ENCODE measurements at places on chromosomes 3 and 15.
A peak's percentile ranks its signal among the peaks of the same experiment; 100 is the strongest.

DNA sequence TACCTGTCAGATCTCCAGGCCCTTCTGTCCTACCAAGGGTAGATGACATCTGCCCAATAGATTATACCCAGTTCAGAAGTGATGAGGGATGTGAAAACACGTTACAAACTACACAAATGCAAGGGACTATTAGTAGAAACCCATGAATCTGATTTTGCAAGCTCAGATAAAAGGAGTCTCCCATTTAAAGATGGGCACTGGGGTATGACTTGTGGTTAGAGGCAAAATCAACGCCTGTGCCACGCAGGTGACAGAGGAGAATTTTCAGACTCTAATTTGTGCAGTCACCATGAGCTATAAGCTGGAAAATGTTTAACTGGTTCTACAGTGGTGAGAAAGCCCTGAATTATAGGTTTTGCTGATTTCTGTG is 184.4 kb upstream of the LPP start:
- no peak for DNase-seq

- DNase-seq, result peak; percentile 5
These were observed 793 bp downstream of the SLC30A4 start for GRCh38 chr15:45521596-45522327.

- no peak for DNase-seq
These were observed 509.2 kb downstream of the GABRG3 start for GRCh38 chr15:27480141-27480530.

DNA sequence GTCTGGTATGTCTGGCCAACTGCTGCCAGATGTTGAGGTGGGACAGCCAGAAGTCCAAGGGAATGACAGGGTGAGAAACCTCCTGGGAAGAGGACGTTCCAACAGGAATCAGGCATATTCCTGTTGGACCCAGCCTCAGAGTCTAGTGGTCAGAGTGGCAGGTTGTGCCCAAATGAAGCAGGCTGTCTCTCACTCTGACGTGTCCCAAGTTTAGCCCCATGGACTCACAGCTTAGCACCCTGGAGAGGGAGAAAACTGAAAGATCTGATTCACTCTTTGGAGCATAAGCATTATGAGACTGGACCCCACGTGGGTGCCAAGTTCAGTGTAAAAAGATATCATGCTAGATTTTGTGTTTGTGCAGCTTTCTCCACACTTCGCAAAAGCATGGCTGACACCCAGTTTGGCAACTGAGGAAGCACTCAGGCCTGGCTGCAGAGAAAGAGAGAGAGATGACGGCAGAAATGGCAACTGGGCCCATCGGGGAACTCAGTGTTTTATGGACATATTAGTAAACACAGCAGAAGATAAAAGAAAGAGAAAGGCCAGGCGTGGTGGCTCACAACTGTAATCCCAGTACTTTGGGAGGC is 88.2 kb upstream of the LMCD1 start:
- DNase-seq, result no peak

- DNase-seq, result no peak
These were observed 22.3 kb upstream of the MUSTN1 start for GRCh38 chr3:52857133-52857532.

GRCh38 chr15:77540312-77541060 is 92.2 kb downstream of the LINGO1 start:
- DNase-seq, result no peak

GRCh38 chr3:149655826-149656574 is 1.8 kb downstream of the WWTR1 start:
- no peak for DNase-seq

DNA sequence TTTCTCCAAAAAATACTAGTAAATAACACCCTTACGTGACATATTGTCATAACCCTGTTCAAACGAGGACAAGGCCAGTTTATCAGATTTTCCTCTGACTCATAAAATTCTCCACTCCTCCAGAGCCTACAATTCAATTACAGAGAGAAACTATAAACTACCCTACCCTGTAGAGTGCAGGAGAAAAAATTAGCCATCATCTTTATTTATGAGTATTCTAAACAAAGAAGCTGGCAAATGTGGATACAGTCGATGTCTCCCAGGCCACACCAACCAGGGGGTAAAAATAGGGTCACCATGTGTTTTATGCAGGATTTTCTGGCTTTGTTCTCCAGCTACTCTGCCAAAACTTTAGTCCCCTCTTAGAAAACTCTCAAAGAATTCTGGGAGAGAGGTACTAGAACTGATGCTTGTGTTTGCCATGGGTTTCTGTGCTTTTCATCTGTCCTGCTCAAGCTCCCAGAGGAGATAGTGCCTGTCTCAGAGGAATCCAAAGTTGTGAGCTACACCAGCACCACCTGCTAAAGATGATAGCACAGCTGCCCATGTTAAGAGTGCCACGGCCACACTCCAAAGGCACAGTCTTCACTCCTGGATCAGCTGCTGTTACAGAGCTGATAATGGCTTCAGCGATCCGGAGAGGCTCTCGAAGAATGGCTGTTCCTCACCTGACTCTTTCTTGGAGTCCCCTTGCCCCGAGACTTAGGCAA is 150.2 kb downstream of the IMPG2 start:
- no peak for DNase-seq

GRCh38 chr3:143596957-143597642 is 251.2 kb downstream of the SLC9A9 start:
- no peak for DNase-seq

- DNase-seq, result no peak
These were observed 119.2 kb downstream of the LRIG1 start for GRCh38 chr3:66381626-66382025.

DNA sequence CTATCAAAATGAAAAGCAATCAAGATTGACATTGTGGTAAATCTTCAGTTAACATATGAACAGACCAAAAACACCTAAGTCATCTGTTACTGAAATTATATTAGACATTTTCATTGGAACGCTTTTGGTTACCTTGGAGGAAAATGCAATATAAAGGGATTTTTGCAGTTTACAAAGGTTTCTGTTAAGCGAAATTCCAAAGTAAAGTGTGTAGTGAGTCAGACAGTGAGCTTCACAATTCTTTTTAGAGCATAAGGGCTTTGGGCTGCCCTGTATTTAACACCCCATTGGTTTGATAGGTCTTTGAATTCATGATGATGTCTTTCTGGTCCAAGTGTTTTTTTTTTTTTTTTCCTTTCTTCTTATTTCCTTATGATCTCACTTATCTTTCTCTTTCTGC is 462.8 kb downstream of the EDEM1 start:
- no peak for DNase-seq

DNA sequence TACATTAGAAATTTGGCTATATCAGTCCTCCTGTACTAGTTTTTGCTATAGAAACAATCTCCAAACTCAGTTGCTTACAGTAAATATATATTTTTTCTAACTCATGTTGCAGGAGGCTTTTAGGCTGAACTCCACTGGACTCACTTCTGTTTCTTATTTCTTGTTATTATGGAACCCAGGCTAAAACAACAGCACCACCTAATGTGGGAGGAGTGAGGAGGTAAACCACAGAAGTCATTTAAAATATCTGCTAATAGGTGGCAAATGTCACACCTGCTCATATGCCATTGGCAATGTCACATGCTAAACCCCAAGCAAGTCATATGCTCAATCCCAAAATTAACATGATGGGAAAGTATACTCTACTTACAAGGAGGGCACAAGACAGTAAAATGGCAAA is 462.2 kb downstream of the PLOD2 start:
- DNase-seq, result no peak

DNA sequence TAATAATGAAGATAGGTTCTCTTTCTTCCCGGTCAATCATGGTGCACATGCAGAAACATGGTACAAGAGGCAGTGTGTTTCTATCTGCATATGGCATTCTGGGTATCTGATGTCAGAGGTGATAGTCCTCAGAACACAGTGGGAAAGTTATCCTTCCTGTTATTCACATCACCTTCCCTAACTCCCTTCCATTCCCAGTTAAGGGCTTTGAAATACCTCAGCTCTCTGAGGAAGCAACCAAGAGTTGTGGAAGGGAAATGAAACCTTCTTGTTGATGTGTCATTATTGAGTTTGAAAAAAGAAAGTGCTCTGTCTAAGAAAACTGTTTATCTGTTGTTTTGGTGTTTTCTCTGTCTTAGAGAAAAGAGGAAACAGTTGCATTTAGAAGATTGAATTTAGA is 21.9 kb upstream of the P2RY13 start:
- no peak for DNase-seq

- no peak for DNase-seq
These were observed 80.7 kb upstream of the EOMES start for GRCh38 chr3:27802849-27803248.

GRCh38 chr15:63396152-63396928 is 14.7 kb upstream of the CA12 start:
- no peak for DNase-seq

GRCh38 chr3:148789906-148790305 is 37.7 kb upstream of the CPB1 start:
- no peak for DNase-seq

DNA sequence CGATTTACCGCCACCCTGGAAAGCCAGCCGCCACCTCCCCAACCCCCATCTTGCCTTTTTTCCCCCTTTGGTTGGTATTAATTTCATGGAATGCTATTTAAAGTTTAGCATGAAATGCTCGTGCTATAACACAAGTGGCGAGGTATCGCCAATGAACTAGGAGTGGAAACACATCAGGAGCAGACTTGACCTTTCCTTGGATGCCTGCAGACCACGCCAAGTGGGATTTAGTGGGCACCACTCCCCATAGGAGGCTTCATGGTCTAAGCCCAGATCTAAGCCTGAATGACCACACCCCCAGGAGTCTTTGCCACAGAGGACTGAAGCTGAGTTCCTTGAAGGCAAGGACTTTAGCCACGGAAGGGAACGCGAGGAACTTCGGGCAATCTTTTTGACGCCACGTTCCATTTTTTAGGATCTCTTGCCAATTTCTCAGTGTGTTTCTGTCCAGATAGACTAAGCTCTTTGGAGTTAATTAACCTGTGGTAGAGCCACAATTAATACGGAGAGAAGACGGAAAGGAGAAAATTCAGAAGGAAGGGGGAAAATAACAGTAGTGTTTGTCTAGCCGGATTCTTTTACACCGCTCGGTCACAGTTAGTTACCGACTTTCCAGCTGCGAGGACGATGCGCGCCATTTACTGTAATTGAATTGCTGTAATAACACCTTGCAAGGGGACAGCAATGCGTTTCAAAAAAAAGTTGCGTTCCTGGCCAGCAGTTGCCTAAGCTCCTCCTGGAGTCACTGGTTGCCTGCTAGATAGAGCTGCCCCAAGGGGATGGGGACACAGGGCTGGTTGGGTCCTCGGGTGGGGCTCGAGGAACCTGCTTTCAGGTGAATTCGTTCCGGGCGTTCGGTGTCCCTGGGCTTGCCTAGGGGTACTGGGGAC is 37.1 kb downstream of the NR2F2 start:
- DNase-seq, result no peak

GRCh38 chr3:2851361-2851760 is 258.8 kb downstream of the IL5RA start:
- no peak for DNase-seq

DNA sequence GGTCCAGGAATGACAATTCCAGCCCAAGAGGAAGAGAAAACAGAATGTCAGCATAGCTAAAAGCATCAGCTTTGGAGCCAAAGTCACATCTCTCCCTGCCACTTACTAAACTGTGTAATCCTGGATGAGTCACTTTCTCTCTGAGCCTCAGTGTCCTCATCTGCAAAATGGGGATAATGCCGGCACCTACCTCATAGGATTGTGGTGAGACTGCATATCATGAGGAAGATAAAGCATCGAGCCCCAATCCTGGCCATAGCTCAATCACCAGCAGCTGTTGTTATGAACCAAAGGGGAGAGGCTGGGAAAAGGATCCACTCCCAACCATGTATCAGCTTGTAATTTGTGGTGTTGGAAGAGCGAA is 9.1 kb downstream of the SLC6A1 start:
- no peak for DNase-seq

GRCh38 chr3:188205992-188206416 is 52.0 kb downstream of the LPP start:
- no peak for DNase-seq

DNA sequence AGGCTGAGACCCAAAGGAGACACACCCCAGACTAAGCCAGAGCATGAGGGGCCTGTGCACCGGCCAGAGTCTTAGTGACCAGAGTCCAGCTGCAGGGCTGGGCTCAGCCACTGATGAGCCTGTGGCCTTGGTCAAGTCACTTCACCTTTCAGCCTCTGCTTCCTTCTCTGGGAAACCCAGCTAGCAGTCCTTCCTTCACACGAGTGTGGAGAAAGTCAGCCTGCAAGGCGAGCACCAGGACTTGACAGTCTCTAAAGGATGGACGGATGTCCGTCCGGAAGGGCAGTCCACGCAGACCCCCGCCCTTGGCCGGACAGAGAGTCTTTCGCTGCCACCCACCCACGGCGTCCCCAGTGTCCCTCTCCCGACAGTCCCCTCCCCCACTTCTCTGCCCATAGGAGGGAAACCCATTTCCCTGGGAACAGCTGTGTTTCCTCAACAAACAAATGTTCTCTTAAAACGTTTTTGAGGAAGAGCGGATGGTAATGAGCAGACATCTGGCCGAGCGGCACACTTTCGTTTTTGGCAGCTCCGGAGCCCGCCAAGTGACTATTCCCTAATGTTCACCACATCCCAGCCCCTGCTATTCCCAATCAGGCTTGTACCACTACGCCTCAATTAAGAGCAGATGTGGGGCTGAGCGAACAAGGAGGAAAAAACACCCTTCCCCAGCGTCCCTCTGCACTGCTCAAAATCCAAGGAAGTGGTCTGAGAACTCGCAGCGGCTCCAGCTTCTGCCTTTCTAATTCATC is 129.1 kb upstream of the SMAD3 start:
- DNase-seq, result peak; percentile 32

DNA sequence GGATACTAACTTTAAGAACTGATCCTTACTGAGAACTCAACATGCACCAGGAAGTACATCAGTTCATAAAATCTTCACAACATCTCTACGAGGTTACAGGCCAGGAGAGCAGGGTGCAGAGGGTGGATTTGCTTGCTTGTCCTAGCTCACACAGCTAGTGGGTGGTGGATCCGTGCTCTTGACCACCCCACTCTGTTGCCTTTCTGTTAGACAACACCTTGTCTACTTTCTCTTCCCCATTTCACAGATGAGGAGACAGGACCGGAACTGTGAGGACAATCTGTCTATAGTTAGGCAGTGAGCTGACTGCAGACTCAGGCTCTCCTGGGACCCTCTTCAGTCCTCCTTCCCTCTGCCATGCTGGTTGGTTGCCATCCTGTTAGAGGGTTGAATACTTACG is 221.7 kb upstream of the TLE3 start:
- DNase-seq, result no peak

DNA sequence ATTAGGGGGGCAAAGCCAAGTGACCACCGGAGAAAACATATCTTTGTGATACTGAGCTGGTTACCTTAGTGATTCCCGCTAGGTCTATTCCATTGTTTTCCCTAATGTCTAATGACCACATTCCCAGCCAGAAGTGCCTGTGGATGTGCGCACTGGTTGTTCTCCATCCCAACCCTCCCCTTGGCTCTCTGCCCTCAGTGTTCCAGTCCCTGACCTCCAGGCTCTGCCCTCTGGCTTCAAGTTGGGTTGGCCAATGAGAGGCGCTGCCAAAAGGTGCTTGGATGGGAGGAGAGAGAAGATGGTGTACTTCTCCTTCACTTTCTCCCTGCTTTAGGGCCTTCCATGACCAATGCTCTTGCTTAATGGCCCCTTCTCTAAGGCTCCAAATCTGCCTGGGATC is 2.4 kb downstream of the COLQ start:
- no peak for DNase-seq

Measured in tibial nerve (tissue), 4 donors.